ENCODE measurements at places on chromosomes 12 and 14. TPM values are rescaled to one million over a fixed set of nuclear protein-coding genes. Genes with fewer than 3 reads are reported as not detected.

The POTEG gene
- total RNA-seq, result not detected

GRCh38 chr12:6562881-6563280 is 5.2 kb downstream of the NOP2 start:
- no peak for DNase-seq

DNA sequence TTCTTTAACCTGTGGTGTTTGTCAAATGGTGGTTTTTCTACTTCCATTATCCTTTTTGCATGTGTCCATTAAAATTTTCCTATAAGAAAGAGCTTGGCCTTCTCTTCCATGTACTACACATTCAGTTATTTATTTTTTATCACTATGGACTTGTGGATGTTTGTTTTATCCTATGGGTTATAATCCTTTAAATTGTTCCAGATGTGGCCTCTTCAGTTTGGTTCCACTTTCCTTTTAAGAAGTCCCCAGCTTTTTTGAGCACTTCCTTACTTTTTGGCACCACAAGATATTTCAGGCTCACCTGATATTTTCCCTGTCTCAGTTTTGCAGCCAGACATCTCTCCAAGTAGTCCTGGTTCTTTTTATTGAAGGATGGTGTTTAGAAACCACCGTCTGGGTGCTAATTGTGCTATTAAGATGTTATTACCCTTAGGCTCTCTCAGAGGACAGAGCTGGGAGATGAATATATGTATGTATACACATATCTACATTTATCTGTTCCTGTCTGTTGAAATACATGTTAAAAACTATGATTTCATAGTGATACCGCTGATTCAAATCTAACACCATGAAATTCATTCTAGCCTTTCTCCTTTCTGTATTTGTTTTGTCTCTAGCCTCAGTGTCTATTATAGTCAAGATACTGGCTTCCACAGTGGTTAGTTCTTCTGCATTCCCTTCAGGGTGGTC is 408.5 kb upstream of the RGS6 start:
- DNase-seq, result no peak

The OVCH1 gene
- 0.02 TPM for total RNA-seq

DNA sequence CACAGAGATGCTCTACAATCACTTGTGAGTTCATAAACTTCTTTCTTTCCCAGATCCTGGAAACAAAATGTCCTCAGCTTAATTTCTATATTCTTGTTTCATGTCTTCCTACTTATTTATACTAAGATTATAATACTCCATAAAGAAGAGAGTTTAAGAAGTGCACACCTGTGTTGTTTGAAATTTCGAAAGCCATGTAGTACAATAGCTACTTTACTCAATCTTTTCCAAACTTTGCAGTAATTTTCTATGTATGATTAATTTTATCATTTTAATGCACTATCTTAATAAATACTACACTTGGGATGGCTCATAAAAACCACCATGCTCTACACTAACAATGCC is 300 bp upstream of the TTC5 start:
- DNase-seq, result no peak

GRCh38 chr12:68031881-68032739 is 42.9 kb downstream of the IFNG-AS1 start:
- no peak for DNase-seq

DNA sequence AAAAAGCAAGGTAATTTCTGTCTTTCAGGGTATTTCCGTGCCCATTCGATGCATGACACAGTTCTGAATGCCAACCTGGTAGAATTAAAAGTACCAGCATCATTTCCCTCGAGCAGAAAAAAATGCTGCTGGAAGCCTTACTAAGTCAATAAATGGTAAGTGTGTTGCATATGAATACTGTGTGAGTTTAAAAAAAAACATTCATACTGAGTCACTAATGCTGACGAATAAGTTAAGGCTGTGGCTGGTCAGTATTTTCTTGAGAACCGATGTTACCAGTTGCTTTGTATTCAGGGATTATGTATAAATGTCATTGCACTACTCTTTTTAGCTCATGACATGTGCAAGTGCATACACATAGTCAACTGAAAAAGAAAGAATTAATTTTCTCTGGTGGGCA is 710.2 kb downstream of the TRHDE start:
- no peak for DNase-seq

The EPYC gene
- total RNA-seq, result not detected

DNA sequence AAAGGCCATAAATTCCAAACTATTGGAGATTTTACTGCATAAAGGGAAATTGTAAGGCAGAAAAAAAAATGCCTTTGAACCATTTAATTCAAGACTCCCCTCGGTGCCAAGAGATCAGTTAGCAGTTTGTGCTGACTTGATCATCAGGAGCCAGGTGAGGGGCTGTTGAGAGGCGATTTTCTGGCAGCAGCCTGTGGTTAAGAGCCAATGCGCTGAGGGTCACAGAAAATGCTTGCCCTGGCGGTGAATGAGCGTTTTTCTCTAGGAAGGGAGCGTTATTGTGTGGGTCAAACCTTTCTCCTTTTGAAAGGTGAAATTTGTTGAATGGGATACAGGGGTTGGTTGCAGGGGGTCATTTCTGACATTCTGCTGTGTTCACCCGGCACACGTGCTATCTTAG is 4.7 kb downstream of the SRRM4 start:
- DNase-seq, result no peak

The SLC38A4 gene
- total RNA-seq, result 0.46 TPM

The AICDA gene
- total RNA-seq, result not detected

DNA sequence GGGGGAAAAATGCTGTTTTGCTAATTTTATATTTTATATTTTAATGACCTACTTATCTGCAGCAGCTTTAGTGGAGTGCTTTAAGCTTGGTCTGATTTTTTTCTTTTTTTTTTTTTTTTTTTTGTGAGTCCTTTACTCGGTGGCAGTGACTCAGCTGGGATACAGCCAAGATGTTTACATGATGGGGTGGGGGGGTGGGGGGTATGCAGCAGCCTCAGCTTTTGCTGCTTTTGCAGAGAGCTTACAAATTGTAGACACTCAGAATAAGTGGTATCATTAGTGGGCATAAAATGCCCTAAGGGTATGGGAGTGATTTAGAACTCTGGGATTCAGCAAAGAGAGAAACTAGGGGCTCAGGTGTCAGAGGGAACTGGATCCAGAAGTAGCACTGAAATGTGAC is 38.2 kb upstream of the ARHGAP5 start:
- DNase-seq, result no peak

The TTC9 gene
- total RNA-seq, result 0.67 TPM

DNA sequence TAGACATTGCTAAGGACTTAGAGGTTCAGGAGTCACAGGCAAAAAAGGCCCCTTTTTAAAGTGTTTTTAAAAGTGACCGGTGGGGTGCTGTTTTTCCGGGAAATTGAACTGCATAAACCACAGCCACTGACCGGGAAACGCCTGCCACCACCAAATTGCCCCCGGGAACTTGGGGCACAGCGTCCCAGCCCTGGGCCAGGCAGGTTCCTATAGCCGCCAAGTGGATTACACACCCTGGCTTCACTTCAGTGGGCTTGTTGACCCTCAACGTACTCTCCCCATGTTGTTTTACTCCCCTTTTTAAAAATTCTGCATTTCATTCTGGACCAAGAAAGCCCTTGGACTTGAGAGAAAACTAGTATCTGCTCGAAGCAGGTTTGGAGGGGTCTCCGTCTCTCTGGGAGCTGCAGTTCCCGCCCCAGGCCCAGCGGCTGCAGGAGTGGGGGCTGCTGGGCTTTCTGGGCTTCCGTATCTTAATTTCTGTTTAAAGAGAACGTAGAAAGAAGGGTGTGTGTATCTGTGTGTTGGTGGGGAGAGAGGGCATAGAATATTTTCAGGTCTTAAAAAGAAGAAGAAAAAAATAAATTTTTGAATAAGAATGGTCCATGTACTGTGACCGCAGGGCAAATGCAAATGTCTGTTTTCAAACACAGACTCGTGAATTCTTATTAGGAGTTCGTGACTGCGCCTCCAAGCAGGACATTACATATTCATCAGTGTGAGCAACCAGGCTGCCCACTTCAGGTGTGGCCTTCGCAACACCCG is 82.9 kb downstream of the PAPOLA start:
- no peak for DNase-seq

DNA sequence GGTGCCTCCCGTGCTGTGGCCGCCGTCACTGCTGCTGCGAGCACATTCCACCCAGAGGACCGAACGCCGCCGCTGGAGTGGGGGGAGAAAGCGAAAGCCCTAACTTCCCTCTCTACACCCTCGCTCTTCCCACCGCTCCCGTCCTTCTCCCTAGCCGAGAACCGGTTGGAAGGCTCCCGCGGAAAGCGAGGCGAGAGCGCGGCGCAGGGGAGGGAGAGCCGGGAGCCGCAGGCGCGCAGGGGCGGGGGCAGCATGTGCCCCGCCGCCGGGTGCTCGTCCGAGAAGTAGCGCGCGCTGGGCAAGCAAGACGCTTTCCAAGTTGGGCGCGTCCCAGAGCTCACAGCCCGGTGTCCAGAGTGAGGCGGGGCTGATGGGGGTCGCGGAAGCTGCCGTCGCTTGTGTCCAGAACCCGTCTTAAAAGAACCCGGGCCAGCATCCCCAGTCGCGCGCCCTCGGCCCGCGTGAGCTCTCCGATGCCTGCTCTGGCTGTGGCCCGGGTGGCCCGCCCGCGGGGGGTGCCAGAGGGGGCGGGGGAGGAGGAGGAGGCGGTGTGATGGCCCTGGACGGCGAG is at the start of gene TRHDE:
Gene TRHDE, plus strand, starts transcription at position 280 of the 571 bp plus-strand sequence. Its CDS starts 274 bp downstream, at position 554.
- no peak for DNase-seq

- no peak for DNase-seq
These were observed 307.7 kb downstream of the CCDC91 start for GRCh38 chr12:28497889-28498411.

DNA sequence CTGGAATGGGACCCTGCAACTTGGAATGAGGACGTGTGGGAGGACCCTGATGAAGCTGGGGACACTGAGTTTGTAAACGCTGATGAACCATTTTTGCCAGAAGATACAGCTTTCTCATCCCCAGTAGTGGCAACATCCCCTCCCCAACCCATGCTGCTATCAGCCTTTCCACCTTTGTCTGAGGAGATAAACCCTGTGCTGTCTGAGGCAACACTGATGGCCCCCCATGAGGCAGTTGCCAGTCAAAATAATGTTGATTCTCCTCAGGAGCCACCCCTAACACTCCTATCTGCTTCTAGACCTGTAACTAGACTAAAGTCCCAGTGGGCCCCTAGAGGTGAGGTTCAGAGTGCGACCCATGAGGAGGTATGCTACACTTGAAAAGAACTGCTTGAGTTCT is 7.5 kb upstream of the RNASE9 start:
- no peak for DNase-seq

- DNase-seq, result no peak
These were observed 3.3 kb upstream of the POP5 start for GRCh38 chr12:120584343-120585149.

- DNase-seq, result no peak
These were observed 33.7 kb downstream of the FAM186A start for GRCh38 chr12:50362671-50363070.

DNA sequence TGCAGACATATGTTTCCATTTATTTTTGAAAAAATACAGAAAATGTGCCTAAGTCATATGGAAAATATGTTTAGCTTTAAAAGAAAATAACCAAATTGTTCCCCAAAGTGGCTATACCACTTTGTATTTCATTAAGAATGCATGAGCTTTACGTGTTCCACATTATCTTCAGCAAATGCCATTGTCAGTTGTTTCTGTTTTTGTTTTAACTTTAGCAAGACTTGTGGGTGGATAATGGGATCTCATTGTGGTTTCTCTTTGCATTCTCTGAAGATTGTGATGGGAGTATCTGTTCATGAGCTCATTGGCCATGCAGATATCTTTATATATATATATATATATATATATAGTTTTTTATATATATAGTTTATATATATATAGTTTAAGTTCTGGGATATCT is 181.5 kb downstream of the CCER1 start:
- DNase-seq, result no peak

The GIT2 gene
- total RNA-seq, result 17.1 TPM

DNA sequence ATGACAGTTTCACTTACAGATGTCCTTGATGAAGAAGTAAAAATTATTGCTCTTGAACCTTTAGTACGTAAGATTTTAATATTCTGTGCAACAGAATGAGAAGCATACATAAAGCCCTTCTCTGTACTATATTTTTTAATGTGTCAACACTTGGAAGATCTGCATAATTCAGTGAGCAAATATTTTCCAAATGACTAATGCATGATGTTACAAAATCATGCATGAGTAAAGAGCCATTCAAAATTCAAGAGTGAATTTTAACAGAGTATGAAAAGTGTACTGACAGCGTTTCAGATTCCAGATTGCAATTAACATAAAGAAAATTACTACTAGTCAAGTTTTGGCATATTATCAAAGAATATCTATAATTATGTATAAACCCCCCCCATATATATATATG is 101.4 kb upstream of the BBS10 start:
- DNase-seq, result peak; percentile 38

- DNase-seq, result no peak
These were observed 95.8 kb upstream of the RAP1B start for GRCh38 chr12:68514807-68515411.

DNA sequence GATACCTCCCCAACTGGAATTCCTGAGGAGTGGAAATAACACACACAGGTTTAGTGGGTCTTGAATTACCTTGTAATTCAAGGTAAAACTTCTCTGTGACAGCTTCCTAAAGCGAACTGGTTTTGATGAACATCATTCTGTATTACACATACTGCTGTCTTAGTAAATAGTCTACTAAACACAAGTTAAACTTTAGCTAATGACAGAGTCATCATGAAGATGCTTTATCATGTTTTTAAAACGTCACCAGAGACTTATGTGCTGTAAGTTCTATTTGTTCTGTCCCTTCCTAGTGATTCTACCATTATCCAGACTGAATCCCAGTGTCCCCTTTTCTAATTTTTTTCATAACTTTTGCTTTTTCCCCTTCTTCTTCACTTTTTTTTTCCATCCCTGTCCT is 11.6 kb upstream of the GXYLT1 start:
- no peak for DNase-seq

The TM9SF1 gene
- total RNA-seq, result 63.5 TPM

DNA sequence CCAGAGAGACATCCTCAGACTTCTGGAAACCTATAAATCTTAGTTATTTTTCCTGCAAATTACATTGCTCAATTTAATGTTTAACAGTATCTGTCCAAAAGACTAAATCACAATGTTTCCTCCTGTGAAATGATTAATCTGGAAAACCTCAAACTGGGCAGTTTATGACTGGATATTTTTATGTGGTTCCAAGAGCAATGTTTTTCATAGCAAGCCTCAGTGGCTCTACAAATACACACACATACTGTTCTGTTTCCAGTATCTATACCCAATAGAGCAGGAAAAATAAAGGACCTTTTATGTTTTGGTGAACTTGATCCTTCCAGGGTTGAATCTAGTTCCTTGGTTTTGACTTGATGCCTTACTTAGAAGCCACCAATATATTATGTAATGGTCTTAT is 9.2 kb downstream of the NID2 start:
- no peak for DNase-seq

The C12orf54 gene
- not detected for total RNA-seq

The ATL1 gene
- 2.7 TPM for total RNA-seq

The KRT73 gene
- total RNA-seq, result not detected

- DNase-seq, result no peak
These were observed 326.3 kb downstream of the BMP4 start for GRCh38 chr14:53630336-53630735.

DNA sequence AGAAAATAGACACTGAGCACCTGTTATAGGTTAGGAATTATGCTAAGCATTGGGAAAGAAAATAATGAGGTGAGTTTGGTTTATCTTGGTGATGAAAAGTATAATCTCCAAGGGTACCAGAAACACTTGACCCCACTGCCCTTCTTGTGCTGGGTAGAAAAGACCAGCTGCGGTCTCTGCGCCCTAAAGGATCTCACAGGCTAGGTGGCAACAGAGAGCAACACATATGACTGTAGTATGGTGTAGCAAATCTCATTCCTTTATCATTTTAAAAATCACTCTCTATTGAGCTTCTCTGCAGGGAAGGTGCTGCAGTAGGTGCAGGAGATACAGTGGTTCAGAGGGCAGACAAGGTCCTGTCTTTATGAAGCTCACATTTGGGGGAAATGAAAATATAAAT is 26.1 kb downstream of the NRXN3 start:
- no peak for DNase-seq

All from NCI-H460 (cell line).